Epithelial cell of prostate (primary cell): ENCODE measurements at places on chromosomes 5 and 9.

DNA sequence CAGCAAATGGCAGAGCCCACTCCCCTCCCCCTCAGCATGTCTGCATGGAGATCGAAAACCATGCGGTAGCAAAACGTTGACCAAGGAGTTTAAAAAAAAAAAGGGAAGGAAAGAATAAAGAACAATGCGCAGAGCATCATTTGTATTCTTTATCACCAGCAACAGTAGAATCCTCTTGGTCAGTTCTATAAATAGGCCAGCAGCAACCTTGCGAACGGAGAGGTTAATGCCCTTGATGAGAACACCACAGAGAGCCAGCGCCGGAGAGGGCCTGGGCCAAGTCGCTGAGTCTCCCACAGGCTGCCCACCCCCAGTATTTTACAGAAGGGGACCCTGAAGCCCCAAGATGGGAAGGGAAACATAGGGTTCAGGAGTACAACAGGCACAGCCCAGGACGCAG, 22.7 kb downstream of the WHRN start:
- DNase-seq = no peak

- no peak for DNase-seq
Observed at GRCh38 chr9:129832982-129833381, 2.1 kb downstream of the C9orf78 start.

DNA sequence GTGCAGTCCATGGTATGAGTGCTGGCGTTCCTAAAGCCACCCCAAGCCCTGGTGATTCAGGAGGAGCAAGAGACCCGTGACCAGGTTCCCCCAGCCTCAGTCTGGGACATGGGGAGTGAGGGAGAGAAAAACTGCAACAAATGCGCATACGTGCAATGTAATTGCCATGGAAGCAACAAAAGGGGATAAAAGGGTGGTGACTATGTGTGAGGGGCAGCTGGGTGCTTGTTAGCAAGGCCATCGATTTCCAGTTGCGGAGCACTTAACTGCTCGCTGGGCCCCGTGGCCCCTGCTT, 709 bp upstream of the SH3PXD2B start:
- no peak for DNase-seq

DNA sequence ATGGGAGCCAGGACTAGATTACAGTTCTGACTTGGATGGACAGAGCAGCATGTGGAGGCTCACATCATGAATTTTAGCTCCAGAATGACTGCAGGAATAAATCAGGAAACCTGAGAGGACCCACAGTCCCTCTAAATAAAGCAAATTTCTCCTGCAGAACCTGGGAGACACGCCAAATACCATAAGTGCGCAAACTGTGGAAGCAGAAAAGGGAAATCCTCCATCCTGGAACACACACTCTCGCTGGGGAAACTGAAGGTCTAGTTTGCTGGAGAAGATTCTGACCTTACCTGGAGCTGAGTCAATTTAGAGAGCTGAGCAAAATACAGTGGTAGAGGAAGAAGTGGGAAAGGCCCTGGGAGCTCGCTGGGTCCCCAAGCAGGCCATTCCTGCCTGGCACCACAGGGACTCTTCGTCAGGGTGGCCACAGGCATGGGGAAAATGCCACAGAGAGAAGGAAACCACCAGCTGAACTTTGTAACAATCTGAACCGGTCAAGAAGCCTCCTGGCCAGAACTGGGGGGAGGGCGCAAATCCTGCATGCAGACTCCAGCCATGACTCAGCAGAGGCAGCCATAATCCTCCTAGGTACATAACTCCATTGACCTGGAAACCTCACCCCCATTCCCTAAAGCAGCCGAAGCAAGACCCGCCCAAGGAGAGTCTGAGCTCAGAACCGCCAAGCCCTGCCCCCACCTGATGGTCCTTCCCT, 390.9 kb downstream of the LRRC70 start:
- no peak for DNase-seq

DNA sequence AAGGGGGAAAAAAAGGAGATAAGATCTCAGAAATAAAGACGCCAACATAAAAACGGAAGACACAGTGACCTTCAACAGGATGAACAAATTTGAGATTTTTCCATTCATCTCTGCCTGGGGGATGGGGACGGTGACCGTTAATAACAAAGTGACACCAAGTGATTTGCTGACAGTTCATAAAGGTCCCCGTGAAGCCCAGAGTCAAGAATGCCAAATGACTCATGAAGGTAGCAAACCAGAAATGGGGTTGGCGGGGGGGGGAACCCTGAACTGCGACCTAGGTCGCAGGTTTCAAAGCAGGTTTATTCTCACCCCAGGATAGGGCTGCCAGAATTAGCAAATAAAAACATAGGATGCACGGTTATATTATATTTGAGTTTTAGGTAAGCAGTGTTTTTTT, 21.1 kb upstream of the SHB start:
- DNase-seq = no peak

DNA sequence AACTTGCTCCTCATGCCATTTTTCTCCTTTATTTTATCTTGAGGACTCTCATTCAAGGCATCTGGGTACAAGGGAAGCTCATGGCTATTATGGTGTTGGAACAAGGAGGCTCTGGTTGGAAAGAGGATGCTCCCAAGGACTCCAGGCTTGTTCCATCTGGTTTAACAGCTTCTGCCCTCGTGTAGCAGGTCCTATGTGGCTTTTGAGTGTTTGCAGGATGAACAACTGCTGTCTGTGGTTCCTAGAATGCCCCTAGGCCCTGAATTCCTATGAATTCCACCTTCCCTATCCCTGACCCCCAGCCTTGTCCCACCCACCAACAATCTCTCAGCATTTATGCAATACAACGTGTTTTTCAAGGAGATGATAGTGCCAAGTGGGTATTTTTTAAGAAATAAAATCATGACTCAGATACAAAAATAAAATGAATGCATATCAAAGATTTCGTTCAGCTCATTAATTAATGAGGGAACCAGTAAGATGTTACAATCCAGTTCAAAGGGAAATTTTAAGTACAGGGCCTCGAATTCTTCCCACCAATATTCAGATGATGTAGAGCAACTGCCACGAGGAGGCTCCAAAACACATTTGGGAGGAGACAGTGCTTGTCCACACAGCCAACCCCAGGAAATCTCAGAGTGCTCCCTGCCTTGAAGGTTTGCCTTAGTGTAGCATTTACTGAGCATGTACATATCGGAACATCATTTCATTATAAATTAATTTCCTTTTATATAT, 182.0 kb downstream of the MUSK start:
- DNase-seq = no peak

GRCh38 chr9:105854026-105854782, 159.9 kb downstream of the TMEM38B start:
- DNase-seq = no peak

GRCh38 chr5:153660919-153661318, 170.4 kb downstream of the GRIA1 start:
- no peak for DNase-seq

DNA sequence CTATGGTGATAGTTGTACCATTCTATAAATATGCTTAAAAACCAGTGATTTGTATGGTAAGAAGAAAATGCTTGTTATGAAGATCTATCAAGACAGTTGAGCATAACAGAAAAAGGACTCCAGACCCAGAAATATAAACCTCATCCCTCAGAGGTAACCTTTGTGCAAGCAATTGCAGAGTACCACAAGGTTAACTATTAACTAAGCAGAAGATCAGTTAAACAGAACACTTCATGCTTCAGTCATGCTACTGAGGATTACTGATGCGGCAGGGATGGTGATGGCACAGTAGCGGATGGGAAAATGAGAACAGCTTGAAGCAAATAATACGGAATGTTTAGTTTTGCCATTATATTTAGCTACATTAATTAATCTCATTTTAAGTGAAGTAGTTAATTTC, 45.5 kb downstream of the IARS1 start:
- DNase-seq = no peak

- no peak for DNase-seq
Observed at GRCh38 chr9:739362-739761, 102.1 kb upstream of the DMRT1 start.
